ENCODE measurements at places on chromosomes 2 and 18. TPM values are rescaled to one million over a fixed set of nuclear protein-coding genes. Genes with fewer than 3 reads are reported as not detected.
A peak's percentile ranks its signal among the peaks of the same experiment; 100 is the strongest.

- no peak for DNase-seq
Measured at GRCh38 chr2:235095569-235095968, 143.8 kb downstream of the SH3BP4 start.

- peak; percentile 64 for DNase-seq
Measured at GRCh38 chr18:74064510-74064909, 83.1 kb downstream of the FBXO15 start.

DNA sequence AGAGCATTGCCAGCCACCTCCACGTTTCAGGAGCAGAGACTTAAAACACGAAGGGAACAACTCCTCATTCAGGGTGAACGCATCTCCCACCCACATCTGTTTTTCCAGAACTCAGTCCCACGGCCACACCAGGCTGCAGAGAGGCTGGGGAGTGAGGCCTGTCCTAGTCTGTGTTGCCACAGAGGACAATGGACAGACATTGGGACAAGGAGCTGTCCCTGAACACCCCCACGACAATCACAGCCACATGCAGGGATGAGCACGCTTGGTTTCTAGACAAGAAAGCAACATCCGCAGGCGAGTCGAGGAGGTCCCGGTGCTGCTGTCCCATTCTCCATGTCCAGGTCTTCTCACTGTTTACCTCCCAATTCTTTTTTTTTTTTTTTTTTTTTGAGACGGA is 167.4 kb downstream of the EIPR1 start:
- no peak for DNase-seq

DNA sequence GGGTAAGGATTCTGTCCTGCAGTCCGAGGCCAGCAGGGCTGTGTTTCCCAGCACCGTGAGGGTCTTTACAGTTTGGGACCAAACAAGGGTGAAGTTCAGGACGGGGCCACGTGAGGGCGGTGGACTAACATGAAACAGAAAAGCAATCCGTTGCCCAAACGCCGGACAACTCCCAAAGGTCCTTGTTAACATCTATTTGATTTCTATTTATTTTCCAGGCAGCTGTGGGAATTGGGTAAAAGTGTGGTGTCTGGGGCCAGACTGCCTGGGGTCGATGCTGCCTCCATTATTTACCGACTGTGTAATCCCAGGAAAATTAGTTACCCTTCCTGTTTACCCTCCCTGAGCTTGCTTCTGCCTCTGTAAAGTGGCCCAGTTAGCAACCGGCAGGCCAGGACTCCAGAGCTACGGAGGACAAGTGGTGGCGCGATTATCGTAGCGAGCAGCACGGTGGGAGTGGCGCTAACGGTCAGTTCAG is 66.3 kb upstream of the TCF7L1 start:
- DNase-seq: no peak

FASTKD1 gene
- 65.6 TPM for polyA plus RNA-seq

SH3RF3 gene
- 8.2 TPM for polyA plus RNA-seq
